GM12878 (cell line): ENCODE measurements at places on chromosomes 1 and 21. TPM values are rescaled to one million over a fixed set of nuclear protein-coding genes. Genes with fewer than 3 reads are reported as not detected.
A peak's percentile ranks its signal among the peaks of the same experiment; 100 is the strongest.

DNA sequence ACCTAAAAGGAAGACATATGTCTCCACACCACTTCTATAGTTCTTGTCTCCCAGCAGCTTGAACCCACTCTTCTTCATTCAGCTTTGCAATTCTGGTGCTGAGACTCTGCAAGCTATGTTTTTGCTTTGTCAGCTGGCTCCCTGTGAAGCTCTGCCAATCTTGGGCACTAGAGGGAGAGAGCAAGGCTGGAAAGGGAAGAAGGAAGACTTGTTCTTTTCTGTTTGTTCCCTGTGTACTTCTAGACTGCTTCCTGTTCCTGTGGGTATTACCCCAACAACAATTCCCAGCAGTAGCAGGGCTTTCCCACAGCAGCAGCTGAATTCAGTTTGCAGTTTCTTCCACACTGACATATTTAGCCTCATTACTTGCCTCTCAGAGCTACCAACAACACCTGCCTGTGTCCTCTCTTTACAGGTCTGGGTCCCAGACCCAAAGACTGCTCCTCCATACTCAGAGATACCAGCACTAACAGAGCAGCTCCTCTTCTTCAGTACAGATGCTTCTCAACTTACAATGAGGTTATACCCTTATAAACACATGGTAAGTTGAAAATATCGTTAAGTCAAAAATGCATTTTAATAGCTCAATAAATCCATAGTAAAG is 275.2 kb upstream of the NEGR1 start:
- no peak overlapping the region for H3K27ac ChIP-seq
- no peaks in the 10 kb centered on the region for H3K4me1 ChIP-seq
- no peak overlapping the region for H3K4me3 ChIP-seq
- H3K27me3 ChIP-seq, result no peaks in the 10 kb centered on the region
- DNase-seq, result no peak

GRCh38 chr1:22761101-22761500 is 50.5 kb downstream of the EPHB2 start:
- DNase-seq, result no peak
- H3K36me3 ChIP-seq, result no peaks in the 10 kb centered on the region
- no peak overlapping the region for H3K27ac ChIP-seq

GRCh38 chr1:17075470-17076255 is 21.8 kb upstream of the SDHB start:
- H3K4me1 ChIP-seq, result peaks cover 5% of the 10 kb centered on the region
- no peaks in the 10 kb centered on the region for H3K27me3 ChIP-seq
- H3K27ac ChIP-seq, result no peak overlapping the region
- H3K4me3 ChIP-seq, result no peak overlapping the region
- no peak for DNase-seq
- no peaks in the 10 kb centered on the region for H3K36me3 ChIP-seq

DNA sequence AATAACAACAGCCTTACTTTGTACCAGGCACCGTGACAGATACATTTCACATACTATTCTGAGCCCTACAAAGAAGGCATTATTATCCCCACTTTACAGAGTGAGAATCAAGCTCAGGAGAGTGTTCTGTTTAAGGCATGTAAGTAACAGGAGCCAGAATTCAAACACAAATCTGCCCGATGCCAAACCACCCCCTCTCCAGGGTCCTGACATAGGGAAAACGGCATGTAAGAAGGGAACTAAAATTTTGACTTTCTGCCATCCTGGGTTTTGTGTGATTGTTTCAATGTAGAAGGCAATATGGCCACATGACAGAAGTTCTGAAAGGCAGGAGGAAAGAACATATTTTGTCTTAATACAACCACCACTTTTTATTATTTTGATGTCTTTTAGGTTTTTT is 5.5 kb downstream of the FUCA1 start:
- DNase-seq, result no peak
- H3K27me3 ChIP-seq, result no peaks in the 10 kb centered on the region
- peaks cover 10% of the 10 kb centered on the region for H3K4me1 ChIP-seq
- H3K27ac ChIP-seq, result no peak overlapping the region
- H3K4me3 ChIP-seq, result no peak overlapping the region
- H3K36me3 ChIP-seq, result peaks cover 5% of the 10 kb centered on the region; the same call in 1 of the 2 replicates

DNA sequence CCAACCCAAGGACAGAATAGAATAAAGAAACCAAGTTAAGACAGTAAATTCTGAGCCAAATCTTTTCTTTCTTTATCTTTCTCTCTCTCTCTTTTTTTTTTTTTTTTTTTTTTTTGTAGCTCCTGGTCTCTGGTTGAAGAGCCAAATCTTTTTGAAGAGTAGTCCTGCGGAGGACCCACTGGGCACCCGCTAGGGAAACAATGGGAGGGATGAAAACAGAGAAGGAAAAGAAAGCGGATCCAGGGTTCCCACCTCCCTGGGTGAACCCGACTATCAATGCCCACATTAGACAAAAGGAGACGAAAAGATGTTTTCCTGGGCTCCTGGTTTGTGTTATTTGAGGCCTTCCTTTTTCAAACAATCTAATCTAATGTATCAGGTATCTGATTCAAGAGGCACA is 49.8 kb upstream of the FBXO28 start:
- H3K4me3 ChIP-seq, result no peak overlapping the region
- no peak for DNase-seq
- H3K36me3 ChIP-seq, result no peaks in the 10 kb centered on the region
- H3K27ac ChIP-seq, result no peak overlapping the region
- H3K27me3 ChIP-seq, result no peaks in the 10 kb centered on the region
- H3K4me1 ChIP-seq, result no peaks in the 10 kb centered on the region

GRCh38 chr1:214662223-214662785 is 59.3 kb downstream of the CENPF start:
- no peaks in the 10 kb centered on the region for H3K4me1 ChIP-seq
- no peak overlapping the region for H3K27ac ChIP-seq
- peaks cover 44% of the 10 kb centered on the region for H3K36me3 ChIP-seq
- H3K4me3 ChIP-seq, result no peak overlapping the region

DNA sequence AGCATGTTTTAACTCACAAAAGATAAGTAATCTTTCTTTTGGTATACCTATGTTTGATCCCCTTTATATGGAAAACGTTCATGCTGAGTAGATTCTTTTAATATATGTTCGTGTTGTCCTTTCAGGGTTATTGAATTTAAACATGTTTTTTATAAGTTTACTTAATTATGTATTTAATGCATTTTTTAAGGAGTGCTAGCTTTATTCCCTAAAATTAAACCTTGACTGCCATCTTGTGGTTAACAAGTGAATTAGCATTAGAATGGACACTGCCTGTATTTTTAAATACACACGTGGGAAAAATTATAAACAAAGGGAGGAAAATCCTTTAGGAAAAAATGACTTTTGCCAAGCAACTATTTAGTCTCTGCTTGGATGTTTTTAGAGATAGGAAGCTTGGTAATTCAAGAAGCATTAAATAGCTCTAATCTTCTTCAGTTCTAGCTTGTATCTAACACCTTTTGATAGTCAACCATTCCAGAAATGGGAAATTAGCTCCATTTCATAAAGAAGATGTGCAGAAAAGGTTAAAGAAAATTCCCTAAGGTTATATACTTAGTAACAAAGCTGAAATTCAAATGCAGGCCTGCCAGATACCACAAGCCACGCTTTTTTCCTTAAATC is 43.0 kb downstream of the UBE2U start:
- H3K27ac ChIP-seq, result no peak overlapping the region
- DNase-seq, result no peak
- H3K4me3 ChIP-seq, result no peak overlapping the region
- H3K27me3 ChIP-seq, result no peaks in the 10 kb centered on the region
- H3K36me3 ChIP-seq, result no peaks in the 10 kb centered on the region

- DNase-seq, result no peak
- H3K27me3 ChIP-seq, result no peaks in the 10 kb centered on the region
- peak overlapping the region; percentile 91 for H3K27ac ChIP-seq
- peak overlapping the region; percentile 95 for H3K4me3 ChIP-seq
These were observed 2.2 kb downstream of the NEK7 start for GRCh38 chr1:198158735-198159589.

DNA sequence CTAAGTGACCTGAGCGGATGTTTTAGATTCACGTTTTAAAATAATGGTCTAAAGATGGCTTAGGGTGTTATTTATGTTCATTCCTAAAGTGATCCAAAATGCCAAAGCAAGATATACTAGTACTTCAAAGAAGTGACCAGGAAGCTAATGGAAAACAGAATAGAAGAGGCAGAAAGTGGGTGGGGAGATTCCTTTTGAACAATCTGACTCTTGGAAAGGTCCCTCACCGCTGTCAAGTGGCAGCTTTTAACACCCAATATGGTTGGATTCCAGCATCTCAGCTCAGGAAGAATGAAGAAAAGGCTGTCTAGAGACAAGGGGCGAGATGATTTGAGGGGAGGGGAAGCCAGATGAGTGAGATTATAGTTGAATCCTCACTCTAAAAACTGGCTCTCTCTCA is 90.3 kb downstream of the SCMH1 start:
- DNase-seq, result no peak
- peaks cover 2% of the 10 kb centered on the region; the same call in 1 of the 2 replicates for H3K36me3 ChIP-seq
- H3K27ac ChIP-seq, result no peak overlapping the region
- no peaks in the 10 kb centered on the region for H3K27me3 ChIP-seq
- H3K4me3 ChIP-seq, result no peak overlapping the region

GRCh38 chr1:206923009-206923960 is 1.5 kb upstream of the FCMR start:
- H3K27ac ChIP-seq, result peak overlapping the region; percentile 99
- H3K4me3 ChIP-seq, result peak overlapping the region; percentile 86
- peaks cover 44% of the 10 kb centered on the region for H3K4me1 ChIP-seq
- H3K27me3 ChIP-seq, result no peaks in the 10 kb centered on the region
- peak; percentile 81 for DNase-seq

The RGS16 gene
- 54.9 and 57.1 TPM in 2 replicates for total RNA-seq

The FHL3 gene
- 11.5 and 13.9 TPM in 2 replicates for total RNA-seq

The SELE gene
- total RNA-seq, result not detected in 2 replicates
